SK-N-SH (cell line): ENCODE measurements at places on chromosomes 7 and 10. TPM values are rescaled to one million over a fixed set of nuclear protein-coding genes. Genes with fewer than 3 reads are reported as not detected.

PHYHIPL gene
- polyA plus RNA-seq, result 0.44 and 1.6 TPM in 2 replicates

ACSL5 gene
- polyA plus RNA-seq, result 0.08 and 0.10 TPM in 2 replicates

LRRC17 gene
- 101 and 138 TPM in 2 replicates for polyA plus RNA-seq

MYH16 gene
- 0.19 and 0.41 TPM in 2 replicates for polyA plus RNA-seq

FOXI2 gene
- not detected in 2 replicates for polyA plus RNA-seq

NUTM2B gene
- polyA plus RNA-seq, result 0.25 and 0.26 TPM in 2 replicates

DNA sequence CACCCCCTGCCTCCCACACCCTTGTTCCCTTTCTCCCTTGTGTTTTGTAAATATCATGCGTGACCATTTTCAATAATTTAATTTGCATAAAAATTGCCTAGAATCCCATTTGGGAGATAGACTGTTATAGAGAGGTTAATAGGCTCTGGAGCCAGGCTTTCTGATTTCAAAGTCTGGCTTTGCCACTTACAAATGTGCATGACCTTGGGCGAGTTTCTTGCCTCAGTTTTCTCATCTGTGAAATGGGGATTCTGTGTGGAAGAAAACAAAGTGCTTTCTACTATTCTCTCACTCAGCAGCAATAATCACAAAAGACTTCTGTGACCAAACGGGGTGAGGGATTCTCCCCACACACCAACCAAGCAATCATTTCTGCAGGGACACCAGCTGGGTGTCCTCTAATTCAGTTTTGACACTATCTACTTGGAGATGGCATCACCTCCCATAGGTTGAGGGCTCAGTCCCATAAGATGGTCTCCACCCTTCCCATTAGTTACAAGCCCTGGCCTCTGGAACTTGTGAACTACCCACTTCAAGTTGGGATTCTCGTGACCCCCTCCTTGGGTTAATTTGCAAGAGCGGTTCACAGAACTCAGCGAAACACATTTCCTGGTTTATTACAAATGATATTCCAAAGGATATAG is 3.5 kb upstream of the ZNF22 start:
- no peak overlapping the region for H3K4me3 ChIP-seq
- H3K27ac ChIP-seq, result no peak overlapping the region
- no peaks in the 10 kb centered on the region for H3K27me3 ChIP-seq
- no peak for DNase-seq

GRCh38 chr10:75959209-75959608 is 527.8 kb downstream of the LRMDA start:
- no peak overlapping the region for H3K4me3 ChIP-seq
- H3K36me3 ChIP-seq, result no peaks in the 10 kb centered on the region
- DNase-seq, result no peak
- no peaks in the 10 kb centered on the region for H3K27me3 ChIP-seq
- H3K27ac ChIP-seq, result no peak overlapping the region
- H3K4me1 ChIP-seq, result no peaks in the 10 kb centered on the region

DNA sequence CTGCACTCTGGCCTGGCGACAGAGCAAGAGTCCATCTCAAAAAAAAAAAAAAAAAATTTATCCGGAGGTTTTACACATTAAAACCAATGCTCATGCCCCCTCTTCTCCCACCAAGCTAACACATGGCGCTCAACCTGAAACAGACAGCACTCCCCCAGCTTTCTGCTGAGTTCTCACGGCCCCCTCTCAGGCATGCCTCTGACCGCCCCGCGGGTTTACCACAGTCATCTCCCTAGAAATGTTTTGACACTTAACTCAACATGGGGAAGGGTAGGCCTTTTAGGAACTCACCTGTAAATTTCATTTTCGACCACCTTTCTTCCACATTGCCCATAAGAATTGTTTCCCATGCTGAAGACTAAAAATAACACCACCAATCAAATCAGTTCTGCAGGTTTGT is 9.3 kb downstream of the RCC1L start:
- no peak overlapping the region for H3K4me3 ChIP-seq
- H3K36me3 ChIP-seq, result peaks cover 37% of the 10 kb centered on the region; the same call in 1 of the 2 replicates
- DNase-seq, result no peak

GRCh38 chr10:42809676-42810075 is 27.1 kb downstream of the BMS1 start:
- no peak overlapping the region for H3K27ac ChIP-seq
- no peaks in the 10 kb centered on the region for H3K27me3 ChIP-seq
- H3K36me3 ChIP-seq, result peaks cover 36% of the 10 kb centered on the region
- H3K4me1 ChIP-seq, result no peaks in the 10 kb centered on the region

DNA sequence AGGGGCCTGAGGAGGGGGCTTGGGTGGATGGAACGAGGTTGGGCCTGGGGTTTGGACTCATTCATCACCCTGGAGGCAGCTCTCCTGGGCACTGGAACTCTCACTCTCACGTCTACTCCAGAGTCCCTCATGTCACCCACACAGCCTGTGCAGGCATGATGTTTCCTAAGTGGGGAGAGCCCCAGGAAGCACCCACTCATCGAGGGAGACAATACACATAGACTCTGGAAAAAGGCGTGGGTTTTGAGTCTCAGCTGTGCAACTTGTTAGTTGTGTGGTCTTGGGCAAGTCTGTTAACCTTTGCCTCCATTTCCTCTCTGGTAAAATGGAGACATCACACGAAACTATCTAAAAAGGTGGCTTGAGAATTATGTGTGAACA is 25.9 kb upstream of the RBM20 start:
- H3K4me1 ChIP-seq, result peaks cover 3% of the 10 kb centered on the region; the same call in 1 of the 2 replicates
- H3K4me3 ChIP-seq, result no peak overlapping the region
- H3K36me3 ChIP-seq, result no peaks in the 10 kb centered on the region
- H3K27me3 ChIP-seq, result no peaks in the 10 kb centered on the region
- DNase-seq, result no peak

DNA sequence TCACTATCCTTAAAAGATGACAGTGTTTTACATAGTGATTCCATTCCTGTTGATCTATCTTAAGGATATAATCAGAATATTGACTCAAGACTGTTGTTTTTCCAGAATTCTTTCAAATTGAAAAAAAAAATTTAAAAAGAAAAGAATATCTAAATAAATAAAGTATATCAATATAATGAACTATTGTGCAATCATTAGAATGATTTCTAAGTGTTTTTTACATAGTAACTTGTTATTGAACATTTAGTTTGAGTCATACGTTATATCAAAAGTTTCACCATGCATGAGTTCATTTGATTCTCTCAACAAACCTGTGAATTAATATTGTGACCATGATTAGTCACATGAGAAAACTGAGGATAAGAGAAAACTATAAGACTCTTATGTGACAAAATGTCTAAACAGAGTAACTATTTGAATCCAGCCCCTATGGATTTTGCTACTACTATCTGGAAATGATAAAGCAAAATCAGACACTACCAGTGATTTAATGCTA is 46.1 kb downstream of the KLF6 start:
- no peaks in the 10 kb centered on the region for H3K4me1 ChIP-seq
- no peak overlapping the region for H3K4me3 ChIP-seq
- no peak overlapping the region for H3K27ac ChIP-seq
- no peaks in the 10 kb centered on the region for H3K36me3 ChIP-seq
- no peaks in the 10 kb centered on the region for H3K27me3 ChIP-seq

DNA sequence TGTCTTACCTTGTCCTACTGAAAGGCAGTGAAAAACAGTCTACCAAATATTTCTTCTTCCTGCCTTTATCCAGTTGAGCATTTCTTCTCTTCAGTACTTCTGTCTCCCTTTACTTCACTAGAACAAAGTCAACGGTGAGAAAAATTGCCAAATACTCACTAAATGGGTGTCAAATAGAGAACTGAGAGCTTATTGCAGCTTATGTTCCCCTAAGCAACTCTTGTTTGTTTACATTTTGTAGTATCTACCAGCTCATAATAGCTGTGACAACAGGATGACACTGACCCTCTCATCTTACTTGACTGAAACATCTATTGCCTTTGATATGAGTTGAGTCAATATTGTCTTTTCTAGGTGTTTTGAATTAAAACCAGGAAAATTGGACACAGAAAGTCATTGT is 327.9 kb upstream of the SORCS1 start:
- H3K27ac ChIP-seq, result no peak overlapping the region
- no peaks in the 10 kb centered on the region for H3K27me3 ChIP-seq
- no peaks in the 10 kb centered on the region for H3K36me3 ChIP-seq
- H3K4me3 ChIP-seq, result no peak overlapping the region
- no peak for DNase-seq
- no peaks in the 10 kb centered on the region for H3K4me1 ChIP-seq

DNA sequence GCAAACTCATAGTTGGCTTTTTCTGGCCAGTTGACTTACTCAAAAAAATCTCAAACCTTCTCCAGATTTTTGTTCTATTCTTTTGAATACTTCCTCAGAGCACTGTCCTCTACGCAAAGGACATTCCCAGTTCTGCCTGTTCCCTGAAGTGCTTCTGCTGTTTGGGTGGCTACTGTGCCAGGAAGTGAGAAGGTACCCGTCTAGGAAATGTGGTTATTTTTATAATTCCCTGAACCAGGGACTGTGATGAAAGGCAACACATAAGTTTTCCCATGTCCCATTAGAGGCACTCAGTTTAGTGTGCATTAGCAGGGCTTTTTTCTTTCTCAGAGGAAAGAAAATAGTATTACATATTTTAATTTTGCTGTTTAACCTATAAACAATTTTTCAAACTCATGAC is 370.3 kb downstream of the PHTF2 start:
- H3K4me3 ChIP-seq, result no peak overlapping the region
- no peaks in the 10 kb centered on the region for H3K36me3 ChIP-seq
- DNase-seq, result no peak
- H3K4me1 ChIP-seq, result no peaks in the 10 kb centered on the region
- no peak overlapping the region for H3K27ac ChIP-seq

- H3K4me3 ChIP-seq, result no peak overlapping the region
- no peaks in the 10 kb centered on the region for H3K27me3 ChIP-seq
- DNase-seq, result no peak
Observed at GRCh38 chr7:86201767-86202166, 441.9 kb upstream of the GRM3 start.

DNA sequence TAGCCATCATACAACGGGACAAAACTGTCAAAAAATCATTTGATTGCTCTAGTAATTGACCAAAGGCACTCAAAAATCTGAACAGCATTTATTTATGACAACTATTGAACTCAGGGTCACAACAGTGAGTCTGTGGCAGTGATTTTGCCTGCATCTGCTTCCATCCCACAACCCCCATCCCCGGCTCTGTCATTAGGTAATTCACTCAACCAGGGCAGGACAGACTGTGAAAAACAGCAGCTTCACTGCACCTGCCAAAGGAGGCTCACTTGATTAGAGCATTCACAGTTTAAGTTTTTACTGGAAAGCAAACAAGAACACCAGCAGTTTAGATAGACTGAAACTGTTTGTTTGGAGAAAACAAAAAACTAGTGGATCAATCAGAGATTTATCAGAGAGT is 22.2 kb downstream of the NRCAM start:
- H3K4me1 ChIP-seq, result no peaks in the 10 kb centered on the region; the same call in 1 of the 2 replicates
- H3K4me3 ChIP-seq, result no peak overlapping the region
- no peaks in the 10 kb centered on the region; the same call in 1 of the 2 replicates for H3K27me3 ChIP-seq
- no peaks in the 10 kb centered on the region for H3K36me3 ChIP-seq
- H3K27ac ChIP-seq, result no peak overlapping the region
- DNase-seq, result no peak

DNA sequence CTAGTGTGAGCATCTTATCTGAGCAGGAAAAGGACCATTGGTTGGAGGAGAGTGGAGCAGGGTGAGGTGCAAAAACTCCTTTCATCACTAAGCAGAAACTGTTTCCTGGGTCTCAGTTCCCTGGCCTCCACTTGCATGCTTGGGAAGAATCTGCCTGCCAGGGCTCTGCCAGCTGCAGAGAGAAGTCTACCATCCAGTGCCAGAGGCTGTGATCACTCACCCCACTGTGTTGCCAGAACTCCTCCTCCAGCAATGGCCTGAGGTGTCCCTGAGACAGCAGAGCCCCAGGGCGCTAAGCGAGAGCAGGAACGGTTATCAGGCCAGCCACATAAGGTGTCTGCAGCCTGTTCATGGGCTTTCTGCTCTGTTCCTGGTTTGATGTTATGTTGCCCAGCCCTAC is 991.4 kb downstream of the CCSER2 start:
- H3K27ac ChIP-seq, result no peak overlapping the region
- H3K4me3 ChIP-seq, result no peak overlapping the region
- H3K4me1 ChIP-seq, result peaks cover 15% of the 10 kb centered on the region; the same call in 1 of the 2 replicates

GRCh38 chr10:53135897-53136253 is 363.3 kb upstream of the MBL2 start:
- H3K4me3 ChIP-seq, result no peak overlapping the region
- H3K27ac ChIP-seq, result no peak overlapping the region
- H3K4me1 ChIP-seq, result no peaks in the 10 kb centered on the region
- no peaks in the 10 kb centered on the region for H3K27me3 ChIP-seq
- no peaks in the 10 kb centered on the region for H3K36me3 ChIP-seq
- no peak for DNase-seq

- no peak overlapping the region for H3K4me3 ChIP-seq
- DNase-seq, result peak; percentile 24
- no peaks in the 10 kb centered on the region for H3K4me1 ChIP-seq
- no peaks in the 10 kb centered on the region; the same call in 1 of the 2 replicates for H3K27me3 ChIP-seq
- H3K36me3 ChIP-seq, result no peaks in the 10 kb centered on the region
Observed at GRCh38 chr10:42242135-42242805, 396.1 kb downstream of the ZNF33B start.

DNA sequence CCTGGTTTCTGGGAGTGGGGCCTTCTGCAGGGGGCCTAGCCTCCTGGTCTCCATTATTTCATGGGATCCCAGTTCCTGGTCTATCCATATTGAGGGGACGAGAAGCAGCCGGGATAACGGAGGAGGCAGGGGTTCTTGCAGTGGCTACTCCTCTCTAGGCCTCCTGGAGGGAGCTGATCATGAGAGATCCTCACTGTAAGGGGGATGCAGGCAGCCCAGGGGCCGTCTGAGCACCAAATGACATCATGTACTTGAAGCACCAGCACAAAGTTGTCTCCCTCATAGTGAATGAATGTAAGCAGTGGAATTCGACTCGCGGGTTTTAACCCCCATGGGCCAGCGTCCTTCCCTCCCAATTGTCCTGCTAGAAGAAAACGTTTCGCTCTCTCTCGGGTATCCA is 964 bp upstream of the ADCY1 start:
- H3K27ac ChIP-seq, result no peak overlapping the region
- no peaks in the 10 kb centered on the region for H3K4me1 ChIP-seq
- peak; percentile 36 for DNase-seq
- H3K36me3 ChIP-seq, result no peaks in the 10 kb centered on the region
- no peak overlapping the region for H3K4me3 ChIP-seq
